ENCODE measurements at places on chromosomes 12 and 14.

DNA sequence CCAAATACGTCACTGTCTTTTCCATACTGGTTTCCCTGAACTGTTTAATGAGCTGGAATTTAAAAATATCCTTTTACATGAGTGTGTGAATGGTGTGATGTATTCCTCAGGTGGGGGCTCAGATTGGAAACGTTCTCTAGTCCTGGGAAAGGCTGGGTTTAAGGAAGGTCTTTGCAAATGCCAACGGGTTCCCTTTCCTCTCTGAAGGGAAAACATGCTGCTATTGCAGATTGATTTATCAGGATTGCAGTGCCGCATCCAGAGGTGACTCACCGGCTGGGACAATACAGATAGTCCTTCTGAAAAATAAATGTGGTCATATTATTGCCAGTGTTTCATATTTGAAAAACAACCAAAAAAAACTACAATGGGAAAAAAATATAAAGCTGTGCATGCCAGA is 193.1 kb upstream of the FLRT2 start:
- no peak for DNase-seq

DNA sequence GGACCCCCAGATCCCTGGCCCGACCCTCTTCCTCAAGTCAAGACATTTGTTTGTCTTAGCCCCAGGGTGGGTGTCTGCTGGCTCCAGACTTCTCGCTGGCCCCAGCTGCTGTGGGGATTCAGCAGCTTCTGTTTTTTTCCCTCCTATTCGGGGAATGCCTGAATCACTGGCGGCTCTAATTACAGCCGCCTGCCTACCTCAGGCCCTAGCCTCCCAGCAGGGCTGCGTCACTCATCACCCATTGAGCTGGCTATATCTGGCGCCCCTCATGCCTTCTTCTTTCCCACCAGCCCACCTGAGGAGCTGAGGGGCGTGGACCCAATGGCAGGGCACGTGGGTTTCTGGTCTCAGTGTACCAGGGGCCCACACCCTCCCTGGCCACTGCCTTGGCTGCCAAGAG is 10.1 kb downstream of the KRT80 start:
- DNase-seq: no peak

GRCh38 chr12:53538209-53538689 is 31.0 kb upstream of the NPFF start:
- no peak for DNase-seq

DNA sequence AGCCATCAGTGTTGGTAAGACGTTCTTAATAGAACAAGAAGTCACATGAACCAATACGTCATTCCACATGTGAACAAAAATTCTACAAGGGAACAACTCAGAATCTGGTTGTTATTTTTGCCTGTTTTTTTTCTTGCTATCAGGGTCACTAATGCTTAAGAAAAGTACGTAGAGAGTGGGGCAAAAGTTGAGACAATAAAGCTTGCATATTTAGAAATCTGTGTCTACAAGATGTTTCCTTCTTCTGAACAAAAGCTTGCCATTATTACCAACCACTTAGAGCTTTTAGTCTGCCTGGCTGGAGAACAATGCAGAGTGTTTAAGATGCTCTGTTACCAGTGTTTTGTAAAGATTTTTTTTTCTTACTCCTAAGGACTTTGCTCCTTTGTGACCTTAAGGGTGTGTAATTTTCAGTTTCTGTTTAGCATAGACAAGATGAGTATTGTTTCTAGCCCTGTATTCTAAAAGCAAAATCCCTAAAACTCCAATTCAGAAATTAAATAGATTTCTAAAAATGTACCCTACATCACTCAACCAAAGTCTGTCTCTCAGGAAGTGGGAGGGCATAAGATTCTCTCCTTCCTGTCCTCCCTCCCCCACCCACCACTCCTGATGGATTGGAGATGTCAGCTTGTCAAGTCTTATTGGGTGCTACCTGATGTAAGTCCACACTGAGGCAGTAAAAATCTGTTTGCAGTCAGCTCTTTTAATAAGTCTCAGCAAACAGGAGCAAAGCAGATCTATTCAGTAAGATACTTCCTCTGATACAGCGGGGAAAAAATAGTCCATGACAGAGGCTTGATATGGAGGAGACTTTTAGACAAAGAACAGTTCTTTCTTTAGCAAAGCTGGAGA is 267.6 kb downstream of the GRIN2B start:
- DNase-seq: no peak

DNA sequence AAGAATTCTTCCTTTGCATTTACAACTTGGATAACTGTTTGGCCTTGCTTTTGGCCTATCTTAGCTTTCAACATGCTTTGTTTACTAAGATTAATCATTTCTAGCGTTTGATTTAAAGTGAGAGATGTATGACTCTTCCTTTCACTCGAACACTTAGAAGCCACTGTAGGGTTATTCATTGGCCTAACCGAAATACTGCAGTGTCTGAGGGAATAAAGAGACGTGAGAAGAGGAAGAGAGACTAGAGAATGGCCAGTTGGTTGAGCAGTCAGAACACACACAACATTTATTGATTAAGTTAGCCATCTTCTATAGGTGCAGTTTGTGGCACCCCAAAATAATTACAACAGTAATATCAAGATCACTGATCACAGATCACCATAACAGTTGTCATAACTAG is 62.3 kb upstream of the CCDC175 start:
- no peak for DNase-seq

- DNase-seq: no peak
These were observed 11.2 kb upstream of the CD9 start for GRCh38 chr12:6189028-6189427.

GRCh38 chr12:5201554-5202218 is 158.0 kb downstream of the KCNA5 start:
- no peak for DNase-seq

GRCh38 chr12:94925729-94926128 is 77.8 kb downstream of the NDUFA12 start:
- DNase-seq: no peak

GRCh38 chr12:28618171-28618570 is 427.9 kb downstream of the CCDC91 start:
- no peak for DNase-seq

- no peak for DNase-seq
These were observed 158.4 kb downstream of the KLHL28 start for GRCh38 chr14:44803239-44803905.

- no peak for DNase-seq
These were observed 38.5 kb downstream of the SPTB start for GRCh38 chr14:64841121-64841651.

- no peak for DNase-seq
These were observed 22.1 kb downstream of the EIF5 start for GRCh38 chr14:103356024-103356682.

GRCh38 chr12:28878629-28879028 is 270.4 kb upstream of the FAR2 start:
- DNase-seq: no peak

- DNase-seq: no peak
These were observed 2.8 kb upstream of the NGB start for GRCh38 chr14:77273796-77274195.

- no peak for DNase-seq
These were observed 286.7 kb upstream of the CRY1 start for GRCh38 chr12:107379852-107380567.

- DNase-seq: no peak
These were observed 7.8 kb downstream of the PPP2R3C start for GRCh38 chr14:35114036-35114435.

DNA sequence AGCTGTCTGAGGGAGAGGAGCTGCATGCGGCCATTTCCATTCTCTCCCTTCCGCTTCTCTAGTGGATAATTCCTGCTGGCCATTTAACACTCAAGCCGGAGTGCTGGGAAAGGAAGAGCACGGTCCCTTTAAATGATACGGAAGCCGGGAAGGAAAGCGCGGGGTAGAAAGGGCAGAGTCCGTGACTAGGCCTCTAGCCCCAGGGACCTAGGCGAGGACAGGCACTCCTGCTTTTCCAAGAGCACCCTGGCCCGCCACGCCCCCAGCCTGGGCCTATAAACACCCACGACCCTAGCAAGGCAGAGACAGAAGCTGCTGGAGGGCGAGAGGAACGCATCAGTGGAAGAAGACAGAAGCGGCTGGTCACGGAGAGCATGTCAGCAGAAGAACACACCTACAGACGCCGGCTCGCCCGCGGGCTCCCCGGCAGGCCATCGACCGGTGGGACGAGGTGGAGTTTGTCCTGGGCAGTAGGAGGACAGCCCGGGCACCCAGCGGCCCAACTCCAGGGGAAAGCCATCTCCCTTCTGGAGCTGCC is 1206.6 kb upstream of the TMEM132C start:
- no peak for DNase-seq

DNA sequence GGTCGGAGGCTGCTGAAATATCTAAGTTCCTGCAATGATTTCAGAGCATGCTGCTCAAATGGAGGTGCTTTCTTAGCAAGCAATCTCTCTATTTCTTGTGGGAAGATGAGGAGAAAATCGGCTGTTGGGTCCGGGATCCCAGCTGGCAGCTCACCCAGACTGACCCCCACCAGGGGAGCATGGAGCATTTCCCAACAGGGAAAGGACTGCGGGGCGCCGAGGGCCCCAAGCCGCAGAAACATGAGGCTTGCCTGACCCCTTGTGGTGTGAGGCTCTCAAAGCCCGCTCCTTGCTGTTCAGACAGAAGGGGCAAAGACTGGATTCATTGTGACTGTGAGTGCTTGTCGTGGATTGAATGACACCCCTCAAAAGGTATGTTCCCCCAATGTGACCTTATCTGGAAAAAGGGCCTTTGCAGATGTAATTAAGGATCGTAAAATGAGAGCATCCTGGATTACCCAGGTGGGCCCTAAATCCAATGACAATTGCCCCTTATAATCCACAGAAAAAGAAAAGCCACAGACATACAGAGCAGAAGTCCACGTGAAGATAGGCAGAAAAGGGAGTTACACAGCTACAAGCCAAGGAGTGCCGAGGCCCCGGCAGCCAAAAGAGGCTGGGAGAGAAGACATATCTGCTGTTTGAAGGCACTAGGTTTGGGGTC is 116.3 kb upstream of the VASH1 start:
- DNase-seq: no peak

- no peak for DNase-seq
These were observed 252.6 kb upstream of the CCDC196 start for GRCh38 chr14:66233591-66233990.

- no peak for DNase-seq
These were observed 221.6 kb downstream of the LRRK2 start for GRCh38 chr12:40446385-40446784.

DNA sequence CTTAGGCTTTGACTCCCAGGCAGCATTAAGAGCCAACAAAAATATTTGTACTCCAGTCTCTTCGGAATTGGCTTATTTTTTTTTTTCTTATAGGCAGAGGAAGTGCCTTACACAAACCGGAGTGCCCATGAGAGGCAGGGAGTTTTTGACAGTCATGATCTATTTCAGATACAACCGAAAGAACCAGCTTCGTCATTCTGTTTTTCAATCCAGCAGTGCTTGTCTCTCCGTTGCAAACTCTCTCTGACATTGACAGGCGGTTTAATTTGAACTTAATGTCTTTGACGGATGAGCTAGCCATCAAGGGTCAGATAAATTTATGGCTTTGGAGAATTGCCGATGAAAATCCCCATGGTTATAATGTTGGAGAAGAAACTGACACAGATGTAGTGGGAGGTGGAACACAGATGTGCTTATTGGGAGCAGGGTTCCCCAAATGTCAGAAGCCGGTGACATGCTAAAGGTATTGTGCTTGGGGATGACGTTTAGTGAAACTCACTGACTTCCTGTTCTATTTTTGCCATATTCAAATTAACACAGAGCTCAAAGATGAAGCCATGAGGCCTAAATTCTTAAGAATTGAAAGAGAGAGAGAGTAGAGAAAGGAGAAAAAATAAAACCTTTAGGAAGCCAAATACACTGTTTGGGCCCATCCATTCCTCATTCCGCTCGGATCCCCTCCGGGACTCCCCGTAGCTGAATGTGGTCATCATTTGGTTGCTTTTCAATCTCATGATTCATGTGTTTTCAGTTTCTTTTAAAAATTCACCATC is 59.7 kb downstream of the PLXNC1 start:
- no peak for DNase-seq

DNA sequence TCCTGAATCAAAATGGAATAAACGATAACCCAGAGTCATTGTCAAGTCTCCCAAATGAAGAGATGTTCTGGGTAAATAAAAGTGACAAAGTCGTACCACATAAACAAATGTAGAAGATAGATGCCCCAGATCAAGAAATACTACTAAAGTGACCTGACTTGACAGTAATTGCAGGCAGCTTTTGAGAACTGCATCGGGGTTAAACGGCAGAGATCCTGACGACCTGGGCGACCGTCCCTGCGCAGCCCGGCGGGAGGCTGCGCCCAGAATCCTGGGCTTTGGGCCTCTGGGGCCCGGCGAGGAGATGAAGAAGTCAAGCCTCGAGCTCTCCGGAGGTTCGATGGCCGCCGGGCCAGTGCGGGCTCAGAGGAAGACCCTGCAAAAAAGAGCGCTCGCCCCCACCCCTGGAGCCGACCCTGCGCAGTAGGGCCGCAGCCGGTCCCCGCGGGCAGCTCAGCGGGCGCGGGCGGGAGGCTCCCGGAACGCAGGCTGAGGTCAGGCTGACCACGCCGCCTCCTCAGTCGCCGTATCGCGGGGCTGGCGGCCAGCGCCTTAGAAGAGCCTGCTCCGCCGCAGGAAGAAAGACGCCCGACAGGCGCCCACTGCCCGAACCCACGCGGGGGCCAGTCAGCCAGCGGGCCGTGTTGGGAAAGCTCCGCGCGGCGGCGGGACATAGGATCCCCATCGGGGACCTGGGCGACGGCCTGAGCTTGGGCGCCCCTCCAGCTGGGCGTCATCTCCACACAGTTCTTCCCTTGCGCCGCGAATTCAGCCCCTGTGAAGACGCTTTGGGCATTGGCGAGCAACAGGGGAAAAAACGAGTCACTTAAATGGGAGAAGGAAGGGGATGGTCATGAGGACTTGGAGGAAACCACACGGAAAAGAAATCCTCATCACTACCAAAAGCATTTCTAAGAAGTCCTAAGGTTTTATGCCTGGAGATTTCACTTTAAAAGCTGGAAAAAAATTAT is 16.0 kb downstream of the NKX2-1 start:
- DNase-seq: no peak

DNA sequence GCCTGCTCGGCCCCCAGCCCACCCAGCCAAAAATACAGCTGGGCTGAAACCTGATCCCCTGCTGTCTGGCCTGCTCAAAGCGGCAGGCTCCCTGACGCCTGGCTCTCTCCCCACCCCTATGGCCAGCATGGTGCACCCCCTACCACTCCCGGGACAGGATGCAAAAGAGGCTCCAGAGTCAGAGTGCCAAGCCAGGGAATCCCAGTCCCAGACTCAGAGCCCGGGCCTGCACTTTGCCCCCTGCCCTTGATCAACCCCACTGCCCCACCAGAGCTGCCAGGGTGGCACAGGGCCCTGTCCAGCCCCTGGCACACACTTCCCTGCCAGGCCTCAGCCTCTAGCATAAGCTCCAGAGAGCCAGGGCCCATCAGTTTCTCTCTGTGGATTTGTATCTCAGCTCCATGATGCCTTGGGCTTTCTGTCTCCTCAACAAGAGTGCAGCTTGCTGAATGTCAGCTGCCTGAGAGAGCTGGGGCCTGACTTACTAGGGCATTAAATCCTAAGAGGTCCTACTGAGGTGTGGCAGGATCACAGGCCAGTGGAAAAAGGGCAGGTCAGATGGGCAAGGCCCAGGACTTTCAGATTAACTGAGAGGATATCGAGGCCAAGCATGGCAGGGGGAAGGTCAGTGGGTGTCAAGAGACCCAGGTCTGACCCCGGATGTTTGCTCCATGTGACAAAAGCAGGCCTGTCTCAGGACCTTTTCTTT is 13.9 kb downstream of the ACVRL1 start:
- DNase-seq: no peak

Measured in effector CD8-positive, alpha-beta T cell (primary cell).